HuH-7.5 (cell line): ENCODE measurements at places on chromosomes 16 and 17.

- DNase-seq, result no peak
These were observed 4.8 kb downstream of the CA7 start for GRCh38 chr16:66849021-66849420.

- no peak for DNase-seq
These were observed 50.3 kb downstream of the PITPNC1 start for GRCh38 chr17:67427424-67427823.

- peak; percentile 77 for DNase-seq
These were observed at the start of gene ABCC3 for GRCh38 chr17:50634224-50634914. ABCC3 (plus strand) TSS chr17:50634881; CDS start chr17:50634937, 56 bp downstream.

DNA sequence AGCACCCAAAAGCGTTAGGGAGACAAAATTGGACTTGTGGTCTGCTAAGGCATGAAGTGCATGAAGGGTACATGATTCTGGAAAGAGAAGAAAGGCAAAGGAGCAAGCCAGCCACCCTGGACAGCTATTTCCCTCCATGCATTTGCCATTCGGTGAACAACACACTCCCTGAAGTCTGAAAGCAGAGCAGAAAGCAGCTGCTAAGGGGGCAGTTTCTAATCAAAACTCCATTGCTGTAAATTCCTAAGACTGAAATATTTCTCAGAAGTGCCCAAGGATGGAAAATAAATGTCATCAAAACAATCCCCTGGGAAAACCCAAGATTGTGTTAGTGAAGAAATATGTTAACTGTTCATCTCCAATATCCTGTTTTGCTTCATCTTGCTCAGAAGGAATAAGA lies 44.3 kb downstream of the PMP22 start:
- no peak for DNase-seq

- DNase-seq, result peak; percentile 64
These were observed 58.5 kb downstream of the TMEM235 start for GRCh38 chr17:78289802-78290363.

DNA sequence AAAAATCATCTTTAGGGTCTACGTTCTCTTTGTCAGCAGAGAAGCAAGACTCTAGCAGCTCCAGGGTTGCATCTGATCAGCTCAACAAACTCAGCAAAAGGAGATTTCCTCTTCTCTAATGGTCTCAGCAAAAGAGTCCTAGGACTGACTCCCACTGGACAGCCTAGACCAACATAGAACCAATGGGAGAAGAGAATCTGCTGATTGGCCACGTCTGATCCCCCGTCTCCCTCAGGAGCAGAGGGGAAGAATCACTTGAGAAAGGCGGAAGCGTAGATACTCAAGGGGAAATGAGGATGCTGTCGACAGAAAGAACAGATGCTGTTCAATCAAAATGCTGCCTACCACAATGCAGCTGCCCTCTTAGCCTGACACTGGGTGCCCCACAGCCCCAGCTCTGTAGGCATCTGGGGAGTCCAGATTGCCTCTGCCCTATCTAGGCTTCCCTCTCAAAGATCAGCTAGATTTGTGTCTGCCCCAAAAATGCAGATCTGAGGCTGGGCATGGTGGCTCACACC lies 31.5 kb upstream of the EMP2 start:
- no peak for DNase-seq

DNA sequence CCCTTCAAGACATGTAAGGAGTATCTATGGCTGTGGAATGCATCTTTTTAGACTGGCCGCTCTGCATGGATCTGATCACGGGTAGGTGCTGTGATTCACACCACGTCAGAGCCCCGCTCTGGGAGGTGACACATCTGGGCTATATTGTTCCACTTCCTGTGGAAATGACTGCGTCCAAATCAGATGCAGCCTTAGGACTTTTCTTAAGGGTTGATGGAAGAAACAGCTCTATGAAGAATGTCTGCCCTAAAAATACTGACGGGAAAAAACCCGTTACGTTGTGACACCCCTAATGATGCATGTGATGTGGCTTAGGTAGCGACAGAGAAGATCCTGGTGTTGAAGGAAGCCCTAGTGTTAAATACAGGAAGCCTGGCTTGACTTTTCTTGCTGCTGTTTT lies 12.2 kb downstream of the BANP start:
- DNase-seq, result no peak
